ENCODE measurements at places on chromosomes 16 and 17.

DNA sequence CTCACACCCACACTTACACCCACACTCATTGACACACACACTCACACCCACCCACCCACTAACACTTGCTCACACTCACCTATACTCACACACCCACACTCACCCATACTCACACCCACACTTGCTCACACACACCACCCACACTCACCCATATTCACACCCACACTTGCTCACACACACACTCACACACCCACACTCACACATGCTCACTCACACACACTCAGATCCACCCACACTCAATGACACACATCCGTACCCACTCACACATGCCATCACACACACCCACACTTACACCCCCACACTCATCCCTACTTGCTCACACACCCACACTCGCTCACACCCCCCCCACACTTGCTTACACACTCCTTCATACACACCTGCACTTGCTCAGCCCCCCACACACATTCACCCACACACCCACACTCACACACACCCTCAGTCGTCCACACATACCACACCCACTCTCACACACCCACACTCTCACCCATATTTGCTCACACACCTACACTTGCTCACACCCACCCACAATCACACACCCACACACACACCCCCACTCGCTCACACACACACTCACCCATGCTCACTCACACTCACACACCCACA lies 321.1 kb upstream of the N4BP1 start:
- no peak for DNase-seq

DNA sequence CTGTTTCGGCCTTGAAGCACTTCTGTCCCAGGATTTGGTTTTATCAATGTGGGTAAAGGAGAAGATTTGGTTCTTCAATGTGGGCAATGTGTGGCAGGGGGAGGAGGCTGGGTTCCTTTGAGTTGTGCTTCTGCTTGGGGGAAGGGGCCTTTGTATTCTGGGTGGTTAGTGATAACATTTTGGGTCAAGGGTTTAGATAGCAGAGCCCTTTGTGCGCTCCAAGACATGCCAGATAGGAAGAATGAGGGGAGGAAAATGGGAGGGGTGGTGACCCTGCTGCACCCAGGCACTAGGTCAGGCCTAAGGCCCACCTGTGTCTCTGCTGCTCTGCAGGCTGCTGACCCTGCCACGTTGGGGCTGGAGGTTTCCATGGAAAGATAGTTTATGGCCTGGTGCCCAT lies 40.0 kb upstream of the CDC42EP4 start:
- no peak for DNase-seq

- DNase-seq: no peak
Measured at GRCh38 chr16:64865069-64865696, 256.7 kb downstream of the CDH11 start.

DNA sequence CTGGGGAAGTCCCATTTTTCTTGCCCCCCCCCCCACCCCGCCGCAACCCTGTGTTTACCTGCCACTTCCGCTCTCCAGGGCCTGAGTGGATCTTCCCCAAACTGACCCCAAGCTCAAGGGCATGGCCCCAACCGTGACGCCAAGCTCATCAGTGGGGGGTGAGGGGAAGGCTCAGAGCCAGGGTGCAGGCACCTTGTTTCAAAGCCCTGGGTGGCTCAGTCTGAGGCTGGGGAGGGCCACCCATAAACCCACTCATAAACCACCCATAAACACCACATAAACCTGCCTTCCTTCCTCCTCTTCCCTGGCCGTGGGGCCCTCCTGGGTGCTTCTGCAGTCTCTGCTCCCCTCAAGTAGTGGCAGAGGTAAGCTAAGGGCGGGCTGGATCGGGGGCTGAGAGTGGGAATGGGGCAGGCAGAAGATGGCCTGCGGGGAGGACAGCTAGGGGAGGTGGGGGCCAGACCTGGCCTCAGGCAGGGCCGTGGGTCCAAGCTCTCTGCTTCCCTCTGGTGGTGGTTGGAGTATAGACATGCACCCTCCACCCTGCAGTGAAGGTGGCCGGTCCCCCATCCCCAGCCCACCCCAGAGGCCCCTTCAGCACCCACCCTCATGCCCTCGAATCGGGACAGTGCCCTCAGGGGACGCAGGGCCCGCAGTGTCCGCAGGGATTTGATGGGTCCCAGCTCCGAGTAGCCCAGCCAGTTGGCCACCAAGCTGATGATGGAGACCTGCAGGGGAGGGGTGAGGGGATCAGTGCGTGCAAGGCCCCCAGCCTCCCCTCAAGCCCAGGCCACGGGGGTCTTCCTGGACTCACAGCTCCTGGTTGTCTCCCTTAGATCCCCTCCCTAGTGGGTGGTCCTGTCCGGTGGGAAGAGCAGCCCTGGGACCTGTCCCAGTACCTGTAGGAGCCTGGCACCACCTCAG lies 14.6 kb upstream of the CD79B start:
- peak; percentile 58 for DNase-seq

DNA sequence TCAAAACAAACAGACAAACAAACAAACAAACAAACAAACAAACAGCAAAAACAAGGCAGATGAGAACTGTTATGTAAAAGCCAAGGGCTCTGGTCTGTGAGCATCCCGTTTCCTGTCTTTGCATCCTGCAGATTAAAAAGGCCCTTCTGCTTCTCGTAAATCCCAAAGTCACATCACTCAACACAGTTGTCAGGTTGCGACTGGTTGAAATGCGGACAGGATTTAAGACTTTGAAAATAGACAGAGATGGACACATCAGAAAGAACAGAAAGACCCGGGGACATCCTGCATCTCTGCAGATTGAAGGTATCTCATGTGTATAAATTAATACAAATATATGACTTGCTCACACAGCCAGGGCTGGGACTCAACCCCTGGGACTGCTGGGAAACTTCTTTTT lies 18.2 kb upstream of the TMC7 start:
- DNase-seq: no peak

DNA sequence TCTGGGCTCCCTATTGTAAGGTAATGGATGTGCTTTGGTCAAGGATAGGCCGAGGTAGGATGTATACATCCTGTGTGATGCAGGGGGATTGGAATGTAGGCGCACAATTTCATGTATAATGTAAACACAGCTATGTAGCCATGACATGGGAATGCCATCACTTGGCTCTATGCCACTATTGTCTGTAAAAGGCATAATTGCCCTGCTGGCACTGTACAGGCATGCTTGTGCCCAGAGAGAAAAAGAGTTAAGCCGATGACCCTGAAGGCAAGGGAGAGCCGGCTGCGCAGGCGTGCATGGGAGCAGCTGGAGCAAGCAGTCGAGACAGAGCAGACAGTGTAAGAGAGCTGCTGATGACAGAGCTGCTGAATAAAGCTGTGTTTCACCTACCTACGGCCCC lies 212.5 kb upstream of the CPHXL start:
- DNase-seq: no peak

DNA sequence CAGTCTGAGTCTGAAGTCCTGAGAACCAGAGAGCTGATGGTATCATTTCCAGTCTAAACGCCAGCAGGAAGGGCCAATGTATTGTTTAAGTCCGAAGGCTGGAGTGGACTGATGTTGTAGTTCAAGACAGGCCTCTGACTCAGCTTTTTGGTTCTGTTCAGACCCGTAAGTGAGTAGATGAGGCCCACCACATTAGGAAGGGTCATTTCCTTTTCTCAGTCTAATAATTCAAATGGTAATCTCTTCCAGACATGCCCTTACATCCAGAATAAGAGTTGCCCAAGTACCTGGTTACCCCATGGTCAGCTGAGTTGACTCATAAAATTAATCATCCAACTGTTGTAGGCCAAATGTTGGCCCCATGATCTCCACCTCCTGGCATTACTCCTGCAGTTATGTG lies 442.6 kb upstream of the HSBP1 start:
- DNase-seq: no peak

DNA sequence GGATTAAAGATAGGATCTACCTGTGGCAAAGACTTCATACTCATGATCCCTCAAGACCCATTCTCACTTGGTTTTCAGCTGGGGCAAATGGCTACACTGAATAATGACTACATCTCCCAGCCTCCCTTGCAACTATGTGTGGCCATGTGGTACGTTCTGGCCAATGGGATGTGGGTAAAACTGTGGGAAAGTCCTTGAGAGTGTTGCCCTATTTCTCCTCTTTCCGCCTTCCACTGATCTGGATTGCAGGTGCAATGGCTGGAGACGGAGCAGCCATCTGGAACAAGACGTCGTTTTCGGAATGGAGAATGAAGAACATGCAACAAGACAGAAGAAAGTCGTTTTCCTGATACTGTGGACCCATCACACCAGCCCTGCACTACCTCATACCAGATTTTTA lies 48.5 kb downstream of the HAPSTR1 start:
- DNase-seq: no peak

- DNase-seq: no peak
Measured at GRCh38 chr17:332023-332422, 20.6 kb downstream of the RPH3AL start.

GRCh38 chr16:75188832-75189477 lies 18.0 kb downstream of the CTRB2 start:
- no peak for DNase-seq

- no peak for DNase-seq
Measured at GRCh38 chr16:47431960-47432359, 28.9 kb downstream of the ITFG1 start.

GRCh38 chr16:35570946-35571345 lies 2111.5 kb downstream of the TP53TG3F start:
- DNase-seq: no peak

- DNase-seq: no peak
Measured at GRCh38 chr17:56119191-56119590, 34.1 kb upstream of the ANKFN1 start.

GRCh38 chr16:3281222-3281820 lies 2.0 kb upstream of the ZNF263 start:
- DNase-seq: no peak

DNA sequence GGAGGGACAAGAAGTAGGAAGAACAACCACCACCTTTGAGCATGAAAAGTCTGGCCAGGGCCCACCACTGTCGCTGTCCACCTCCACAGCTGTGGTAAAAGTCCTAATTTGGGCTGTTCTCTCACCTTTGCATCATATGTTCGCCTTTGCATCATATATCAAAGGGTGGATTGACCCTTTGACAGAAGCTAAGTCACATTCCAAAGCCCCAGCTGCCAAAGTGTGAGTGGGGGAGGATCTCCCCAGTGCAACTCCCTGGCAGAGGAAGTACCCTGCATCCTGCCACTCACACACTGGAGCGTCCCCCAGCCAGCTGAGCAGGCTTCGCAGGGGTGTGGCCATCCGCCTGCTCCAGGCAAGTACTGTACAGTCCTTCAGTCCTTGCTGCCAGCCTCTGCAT lies 12.7 kb upstream of the SPECC1 start:
- no peak for DNase-seq

GRCh38 chr17:13736916-13737315 lies 135.2 kb upstream of the HS3ST3A1 start:
- DNase-seq: no peak

DNA sequence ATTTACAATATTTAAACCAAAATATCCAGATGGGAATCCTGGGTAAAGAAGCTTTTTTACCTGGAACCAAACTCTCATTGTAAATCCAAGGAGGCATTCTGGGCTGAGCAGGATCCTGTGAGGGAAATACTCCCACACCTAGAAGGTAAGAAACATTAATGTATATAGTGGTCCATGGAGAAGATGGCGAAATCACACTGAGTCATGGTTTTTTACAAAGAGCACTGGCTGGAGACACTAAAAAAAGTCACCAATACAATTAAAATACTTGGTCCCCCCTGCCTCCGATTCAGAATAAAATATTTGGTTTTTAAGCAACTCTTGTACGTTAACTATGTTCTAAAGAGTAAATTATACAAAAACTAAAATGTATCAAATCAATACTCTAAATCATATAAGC lies 32.9 kb downstream of the SYNRG start:
- DNase-seq: no peak

DNA sequence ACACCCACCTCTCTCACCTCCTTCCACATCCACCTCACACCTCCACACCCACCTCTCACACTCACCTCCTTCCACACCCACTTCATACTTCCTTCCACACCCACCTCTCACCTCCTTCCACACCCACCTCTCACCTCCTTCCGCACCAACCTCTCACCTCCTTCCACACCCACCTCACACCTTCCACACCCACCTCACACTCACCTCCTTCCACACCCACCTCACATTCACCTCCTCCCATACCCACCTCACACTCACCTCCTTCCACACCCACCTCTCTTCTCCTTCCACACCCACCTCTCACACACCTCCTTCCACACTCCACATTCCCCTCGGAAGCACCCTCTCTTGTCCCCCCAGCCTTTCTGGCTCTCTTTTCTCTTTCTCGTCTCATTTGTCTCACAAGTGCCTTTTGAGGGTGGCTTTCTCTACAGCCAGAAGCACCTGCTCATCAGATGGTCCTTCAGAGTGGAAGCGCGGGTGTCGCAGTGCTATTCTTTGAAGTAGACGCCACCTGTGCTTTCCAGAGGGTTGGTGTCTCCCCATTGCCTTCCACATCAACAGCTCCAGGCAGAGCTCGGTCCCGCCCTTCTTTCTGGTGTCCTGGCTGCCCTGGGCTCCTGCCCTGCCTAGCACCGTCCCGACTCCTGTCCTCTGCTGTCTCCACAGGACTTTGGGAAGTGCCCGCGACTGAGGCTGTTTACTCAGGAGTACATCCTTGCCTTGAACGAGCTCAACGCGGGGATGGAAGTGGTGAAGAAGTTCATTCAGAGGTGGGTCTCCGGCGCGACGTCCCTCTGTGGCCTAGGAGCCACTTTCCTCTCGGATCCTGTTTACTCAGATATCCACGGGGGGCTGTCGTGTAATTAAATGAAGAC lies 109.4 kb upstream of the PLCG2 start:
- no peak for DNase-seq

DNA sequence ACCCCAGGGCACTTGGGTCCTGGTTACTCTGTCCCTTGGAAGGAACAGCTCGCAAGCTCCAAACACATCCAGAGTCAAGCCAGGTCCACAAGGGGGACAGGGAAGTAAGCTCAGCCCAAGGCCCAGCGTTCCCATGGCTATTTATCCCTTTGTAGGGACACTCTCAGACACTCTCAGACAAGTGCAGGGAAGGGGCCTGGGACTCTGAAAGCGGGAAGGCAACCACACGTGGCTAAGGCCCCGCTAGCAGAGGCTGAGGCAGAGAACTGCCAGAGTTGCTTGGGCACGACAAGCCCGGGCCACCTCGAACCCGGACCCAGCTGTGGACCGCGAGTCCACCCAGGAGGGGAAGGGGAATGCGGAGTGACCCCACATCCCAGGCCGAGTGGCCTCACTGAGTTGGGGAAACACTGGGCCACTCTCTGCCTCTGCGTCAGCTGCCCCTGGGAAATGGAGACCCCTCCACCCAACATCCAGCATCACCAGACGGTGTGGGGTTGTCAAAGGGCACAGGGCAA lies 10.2 kb downstream of the NPTX1 start:
- no peak for DNase-seq

DNA sequence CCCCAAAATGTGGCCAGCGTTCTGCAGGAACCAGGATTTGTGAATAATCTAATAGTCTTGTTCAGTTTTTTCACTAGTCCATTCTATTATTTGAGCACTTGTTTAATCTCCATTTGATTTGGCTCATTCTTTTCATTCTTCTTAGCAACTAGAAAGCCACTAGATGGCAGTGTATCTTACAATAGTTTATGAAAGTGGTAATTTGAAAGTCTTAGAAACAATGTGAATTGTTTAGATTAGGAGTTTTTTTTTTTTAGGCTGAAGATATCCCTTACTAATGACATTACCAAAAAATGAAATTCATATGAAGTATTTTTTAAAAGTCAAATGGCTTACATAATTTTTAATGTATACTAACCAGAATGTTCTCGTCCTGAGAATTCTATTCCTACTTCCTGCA lies 6.7 kb downstream of the ERI2 start:
- no peak for DNase-seq
